ENCODE measurements at places on chromosomes 6 and 20. TPM values are rescaled to one million over a fixed set of nuclear protein-coding genes. Genes with fewer than 3 reads are reported as not detected.

DNA sequence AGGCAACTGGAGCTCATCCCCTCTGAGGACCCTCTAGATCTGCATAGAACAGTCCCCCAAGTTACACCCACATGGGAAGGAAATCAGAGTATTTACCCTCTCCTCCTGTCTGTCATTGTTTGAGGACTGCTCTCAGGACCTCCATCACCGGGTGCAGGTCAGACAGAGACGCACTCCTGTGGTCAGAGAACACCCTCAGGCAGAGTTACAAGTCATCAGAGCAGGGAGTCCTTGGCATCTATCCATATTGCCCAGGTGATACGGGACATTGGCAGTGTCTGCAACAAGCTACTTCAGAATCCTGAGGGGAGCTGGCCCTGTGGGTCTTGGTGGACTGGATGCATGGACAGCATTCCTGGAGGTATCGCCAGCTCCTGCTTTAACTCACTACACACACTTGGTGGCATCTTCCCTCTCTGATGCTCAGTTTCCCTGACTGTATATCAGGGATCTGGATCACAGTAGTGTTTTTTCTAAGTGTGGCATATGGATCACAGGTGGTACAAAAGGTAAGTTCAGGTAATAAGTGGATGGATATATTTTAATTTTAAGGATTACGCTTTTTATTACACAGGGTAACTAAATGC is 15.1 kb upstream of the ISM1 start:
- no peak for DNase-seq

DNA sequence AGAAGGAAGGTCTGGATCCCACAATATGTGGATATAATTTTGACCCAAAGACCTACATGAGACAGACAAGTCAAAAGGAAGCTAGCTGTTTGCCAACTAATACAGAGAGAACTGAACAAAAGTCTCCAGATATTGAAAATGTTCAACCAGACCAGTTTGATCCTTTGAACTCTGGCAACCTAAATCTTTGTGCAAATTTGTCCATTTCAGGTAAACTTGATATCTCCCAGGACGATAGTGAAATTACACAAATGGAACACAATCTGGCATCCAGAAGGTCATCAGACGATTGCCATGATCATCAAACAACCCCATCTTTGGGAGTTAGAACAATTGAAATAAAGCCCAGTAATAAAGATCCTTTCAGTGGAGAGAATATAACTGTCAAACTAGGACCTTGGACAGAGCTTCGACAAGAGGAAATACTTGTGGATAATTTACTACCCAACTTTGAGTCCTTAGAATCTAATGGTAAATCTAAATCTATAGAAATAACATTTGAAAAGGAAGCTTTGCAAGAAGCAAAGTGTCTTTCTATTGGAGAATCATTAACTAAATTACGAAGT is 41.9 kb upstream of the SDHAF4 start:
- no peak for DNase-seq

Gene HLA-F
- polyA plus RNA-seq: 8.4 TPM

DNA sequence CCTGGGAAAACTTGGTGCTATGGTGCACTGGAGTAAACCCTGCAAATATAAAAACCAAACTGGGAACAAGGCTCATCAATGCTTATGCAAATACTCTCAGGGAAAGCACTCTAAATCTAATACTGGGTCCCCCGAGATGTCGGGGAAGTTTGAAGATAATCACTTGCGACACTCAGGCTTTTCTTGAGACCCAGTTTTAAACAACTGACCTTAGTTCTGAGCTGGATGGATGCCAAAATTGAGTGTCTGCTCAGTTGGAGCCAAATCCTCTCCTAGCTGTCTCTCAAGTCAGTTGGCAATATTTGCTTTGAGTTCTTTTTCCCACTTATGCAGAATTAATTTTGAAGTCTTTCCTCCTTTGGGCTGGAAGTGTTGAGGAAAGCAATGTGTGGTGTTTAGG is 75.5 kb upstream of the CD2AP start:
- no peak for DNase-seq

GRCh38 chr6:109791301-109791700 is 100.2 kb downstream of the FIG4 start:
- no peak for DNase-seq

Gene EMILIN3
- 43.3 TPM for polyA plus RNA-seq

DNA sequence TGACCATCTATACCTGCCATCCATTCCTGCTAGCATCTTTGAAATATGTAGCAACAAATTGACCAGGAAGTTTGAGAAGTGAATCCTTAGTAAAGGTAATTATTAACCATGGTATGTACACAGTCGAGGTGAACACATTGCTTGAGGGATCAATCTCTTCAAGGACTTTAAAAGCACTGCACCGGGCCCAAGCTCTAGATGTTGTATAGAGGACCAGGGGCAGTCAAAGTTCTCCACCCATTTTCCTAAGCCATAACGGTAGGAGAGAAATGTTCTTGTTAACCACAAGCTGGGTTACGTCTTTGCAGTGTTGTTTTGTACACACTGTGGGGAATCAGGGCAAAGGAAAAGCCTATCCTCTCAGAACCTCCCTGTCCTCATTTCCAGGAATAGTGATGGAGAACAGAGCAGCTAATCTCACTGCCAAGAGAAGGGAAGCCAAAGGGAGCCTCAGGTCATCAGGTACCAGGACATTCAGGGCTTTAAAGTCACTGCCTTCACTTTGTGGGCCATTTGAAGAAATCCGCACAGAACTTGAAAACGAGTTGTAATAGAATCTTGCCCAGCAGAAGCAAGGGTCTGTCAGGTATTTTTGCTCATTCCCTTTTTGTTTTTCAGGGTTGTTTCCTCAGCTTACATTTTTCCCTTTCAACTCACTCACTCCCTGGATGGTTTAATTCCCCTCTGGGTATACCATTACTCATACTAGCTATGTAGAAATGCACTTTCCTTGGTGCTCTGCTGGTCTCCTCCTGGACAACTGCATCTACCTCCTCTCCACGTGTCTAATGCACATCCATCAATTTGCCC is 5.3 kb upstream of the PM20D2 start:
- no peak for DNase-seq

DNA sequence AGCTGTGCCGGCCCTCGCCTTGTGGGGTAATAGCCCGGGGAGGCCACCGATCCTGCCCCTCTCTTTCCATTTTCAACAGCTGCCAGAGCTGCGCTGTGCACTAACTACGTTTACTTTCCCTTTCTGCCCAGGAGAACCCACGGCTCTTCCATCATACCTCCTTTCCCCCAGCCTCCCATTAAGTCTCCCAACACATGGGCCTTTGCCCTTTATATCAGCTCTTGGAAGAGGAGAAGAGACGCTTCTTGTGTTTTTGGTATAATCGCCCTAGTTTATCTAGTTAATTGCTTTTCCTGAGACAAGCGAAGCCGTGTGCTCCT is 637 bp downstream of the UBR2 start:
- peak; percentile 29 for DNase-seq

Gene FAM217A
- polyA plus RNA-seq: 1.9 TPM

Gene FAM110A
- polyA plus RNA-seq: 7.8 TPM

Gene CTSZ
- polyA plus RNA-seq: 78.3 TPM

Gene ZNF165
- 0.97 TPM for polyA plus RNA-seq

DNA sequence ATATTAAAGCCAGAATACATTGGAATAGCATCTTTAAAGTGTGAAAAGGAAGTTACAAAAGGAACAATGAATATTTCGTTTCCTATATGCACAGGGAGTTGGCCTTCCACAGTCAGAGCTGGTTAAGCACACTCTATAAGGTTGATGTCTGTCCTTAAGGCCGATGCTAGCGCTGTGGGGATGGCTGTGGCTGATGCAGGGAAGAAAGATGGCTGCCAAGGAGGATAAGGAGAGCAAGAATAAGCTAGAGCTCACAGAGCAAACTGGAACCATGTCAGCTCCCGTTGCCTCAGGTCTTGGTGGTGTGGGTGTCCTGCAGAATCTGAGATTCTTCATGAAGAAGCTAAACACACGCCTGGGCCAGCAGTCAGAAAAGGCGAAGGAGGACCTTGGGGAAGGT is 20.8 kb upstream of the STX11 start:
- DNase-seq: no peak

- no peak for DNase-seq
Measured at GRCh38 chr20:64080013-64080812, at the start of gene OPRL1. Gene OPRL1 (plus strand): TSS chr20:64080082. CDS start chr20:64092721, 12,639 bp downstream.

Gene EDN1
- 1.9 TPM for polyA plus RNA-seq

Gene COL19A1
- 0.11 TPM for polyA plus RNA-seq
